ENCODE measurements at places on chromosomes 4 and X.

GRCh38 chrX:126489116-126489695 is 63.4 kb downstream of the DCAF12L1 start:
- no peak for DNase-seq

DNA sequence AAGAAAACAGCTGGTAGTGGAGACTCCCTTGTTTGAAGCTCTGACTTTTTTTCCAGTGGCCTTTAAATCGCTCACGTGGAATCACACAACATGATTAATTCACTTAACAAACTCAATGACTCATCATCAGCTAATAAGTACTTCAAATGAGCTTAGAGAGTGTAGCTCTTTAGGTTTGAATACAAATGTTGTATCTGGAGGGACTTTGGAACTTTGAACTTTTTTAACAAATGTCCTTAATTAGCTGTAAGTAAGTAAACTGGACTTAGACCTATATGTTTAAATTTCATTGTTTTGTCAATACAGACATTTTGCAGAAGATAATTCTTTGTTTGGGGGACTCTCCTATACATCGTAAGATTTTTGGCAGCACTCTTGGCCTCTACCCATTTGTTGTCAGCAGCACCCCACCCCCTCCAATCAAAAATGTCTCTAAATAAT is 581.1 kb downstream of the SPRY1 start:
- DNase-seq = no peak

GRCh38 chrX:42804524-42804923 is 26.6 kb upstream of the PPP1R2C start:
- DNase-seq = no peak

DNA sequence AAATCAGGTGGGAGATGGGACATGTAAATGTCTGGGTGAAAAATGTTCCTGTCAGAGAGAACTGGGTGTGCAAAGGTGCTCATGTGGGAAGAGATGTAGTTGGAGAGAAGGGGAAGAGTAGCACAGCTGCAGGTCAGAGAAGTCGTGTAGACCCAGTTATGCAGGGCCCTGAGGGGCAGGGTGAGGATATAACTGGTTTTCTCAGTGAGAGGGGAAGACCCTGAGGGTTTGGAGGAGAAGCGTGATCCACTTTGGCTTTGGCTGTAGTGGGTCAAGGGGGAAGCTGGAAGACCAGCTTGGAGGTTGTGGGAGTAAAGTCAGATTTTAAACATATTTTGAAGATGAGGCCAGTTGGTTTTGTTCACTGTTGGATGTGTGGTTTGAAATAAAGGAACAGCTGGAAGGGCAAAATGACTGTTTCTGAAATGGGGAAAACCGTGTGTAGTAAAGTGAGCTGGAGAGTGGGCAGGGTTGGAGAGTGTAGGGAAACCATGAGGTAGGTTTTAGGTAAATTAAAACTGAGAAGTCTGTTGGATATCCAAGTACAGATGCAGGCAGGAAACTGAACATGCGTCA is 44.2 kb downstream of the NAP1L5 start:
- DNase-seq = no peak

DNA sequence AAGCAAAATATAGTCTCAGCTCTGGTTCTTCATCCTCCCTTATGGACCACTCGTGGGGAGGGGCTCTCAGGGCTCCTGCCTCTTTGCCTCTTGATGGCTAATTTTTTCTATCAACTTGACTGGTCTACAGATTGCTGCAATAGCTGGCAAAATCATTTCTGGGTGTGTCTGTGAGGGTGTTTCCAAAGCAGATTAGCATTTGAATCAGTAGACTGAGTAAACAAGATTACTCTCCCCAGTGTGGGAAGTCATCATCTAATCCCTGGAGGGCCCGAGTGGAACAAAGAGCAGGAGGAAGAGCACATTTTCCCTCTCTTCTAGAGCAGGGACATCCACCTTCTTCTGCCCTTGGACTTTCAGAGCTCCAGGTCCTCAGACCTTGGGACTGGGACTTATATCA is 153.5 kb downstream of the STK32B start:
- no peak for DNase-seq

DNA sequence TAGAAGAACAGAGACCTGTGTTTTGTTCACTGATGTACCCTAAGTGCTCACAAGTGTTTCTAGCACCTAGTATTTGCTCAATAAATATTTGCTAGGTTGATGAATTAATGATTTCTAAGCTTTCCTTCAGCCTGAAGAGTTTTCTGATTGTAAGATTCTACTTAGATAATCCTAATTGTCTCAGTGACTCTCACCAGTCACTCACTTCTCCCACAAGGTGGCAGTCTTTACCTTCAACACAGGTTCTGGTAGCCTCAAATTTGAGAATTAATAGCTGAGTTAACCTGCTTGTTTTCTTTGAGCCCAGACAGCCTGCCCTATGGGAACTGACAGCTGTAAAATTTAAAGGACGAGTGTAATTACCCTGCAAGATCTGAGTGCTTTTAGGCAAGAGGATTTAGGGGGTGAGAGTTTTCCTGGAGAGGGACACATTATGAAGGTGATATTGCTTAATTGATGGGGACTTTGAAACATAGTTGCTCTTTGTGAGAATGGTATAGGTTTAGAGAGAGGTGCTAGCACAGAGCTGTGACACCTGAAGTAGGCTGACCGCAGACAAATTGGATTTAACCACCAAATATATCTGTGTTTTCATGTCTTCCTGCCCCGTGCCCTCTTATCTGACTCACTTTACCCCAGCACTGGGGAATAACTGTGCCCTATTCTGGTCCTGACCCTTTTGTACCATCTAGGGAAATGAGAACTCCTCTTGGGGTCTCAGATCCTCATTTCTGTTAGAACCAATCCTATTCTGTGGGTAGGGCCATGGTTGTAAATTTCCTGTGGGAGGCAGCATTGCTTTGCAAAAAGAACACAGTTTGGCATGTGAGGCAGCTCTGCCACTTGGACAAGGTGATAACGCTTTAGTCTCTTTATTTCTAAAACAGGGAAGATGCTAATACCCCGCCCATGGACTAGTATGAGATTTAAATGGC is 27.7 kb downstream of the CD38 start:
- DNase-seq = no peak

- no peak for DNase-seq
Observed at GRCh38 chr4:41213625-41214135, 662 bp downstream of the APBB2 start.

DNA sequence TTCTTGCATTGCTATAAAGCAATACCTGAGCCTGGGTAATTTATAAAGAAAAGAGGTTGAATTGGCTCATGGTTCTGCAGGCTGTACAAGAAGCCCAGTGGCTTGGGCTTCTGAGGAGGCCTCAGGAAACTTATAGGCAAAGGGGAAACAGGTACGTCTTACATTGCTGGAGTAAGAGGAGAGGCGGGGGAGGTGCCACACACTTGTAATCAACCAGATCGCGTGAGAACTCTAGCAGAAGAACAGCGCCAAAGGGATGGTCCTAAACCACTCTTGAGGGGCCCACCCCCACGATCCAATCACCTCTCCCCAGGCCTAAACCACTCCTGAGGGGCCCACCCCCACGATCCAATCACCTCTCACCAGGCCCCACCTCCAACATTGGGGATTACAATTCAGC is 50.6 kb upstream of the SHOX start:
- no peak for DNase-seq

GRCh38 chr4:187333151-187333550 is 609.5 kb upstream of the FAT1 start:
- DNase-seq = no peak

DNA sequence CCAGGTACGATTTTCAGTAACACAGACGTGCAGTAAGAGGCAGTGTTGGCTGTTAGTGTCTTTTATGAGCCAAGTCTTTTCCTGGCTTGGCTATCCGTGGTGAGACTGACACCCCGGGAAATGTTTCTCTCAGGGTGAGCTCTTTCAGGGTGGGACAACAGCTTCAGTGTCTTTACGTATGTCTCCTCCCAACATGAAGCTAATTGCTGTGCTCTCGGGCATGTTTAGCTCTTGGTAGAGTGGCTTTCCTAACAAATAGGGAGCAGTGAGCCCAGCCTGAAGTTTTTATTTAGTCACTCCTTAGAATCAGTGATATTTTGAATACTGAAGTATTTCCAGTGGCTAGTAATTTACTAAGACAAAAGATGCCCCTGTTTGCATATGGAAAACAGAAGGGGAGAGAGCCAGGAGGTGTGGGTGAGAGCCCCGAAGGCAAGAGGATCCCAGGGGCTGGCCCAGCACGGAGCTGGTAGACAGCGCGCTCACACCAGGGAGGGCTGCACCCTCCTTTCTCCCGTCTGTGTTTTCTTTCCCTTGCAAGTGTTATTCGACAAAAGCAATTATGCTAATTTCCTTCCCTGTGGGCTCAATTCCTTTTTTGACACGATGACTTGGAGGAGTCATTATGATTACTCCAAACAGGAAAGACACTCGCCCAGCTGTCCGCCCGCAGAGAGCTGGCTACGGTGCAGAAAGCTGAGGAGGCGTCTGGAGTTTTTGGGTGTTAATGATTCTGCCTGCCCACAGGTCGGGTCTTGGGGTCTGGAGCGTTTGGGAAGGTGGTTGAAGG is 47.7 kb downstream of the PDGFRA start:
- no peak for DNase-seq

- DNase-seq = no peak
Observed at GRCh38 chr4:113433536-113434246, 327.8 kb downstream of the CAMK2D start.

GRCh38 chrX:42783451-42783850 is 5.5 kb upstream of the PPP1R2C start:
- DNase-seq = no peak

GRCh38 chrX:109619771-109620170 is 5.2 kb downstream of the KCNE5 start:
- DNase-seq = no peak

DNA sequence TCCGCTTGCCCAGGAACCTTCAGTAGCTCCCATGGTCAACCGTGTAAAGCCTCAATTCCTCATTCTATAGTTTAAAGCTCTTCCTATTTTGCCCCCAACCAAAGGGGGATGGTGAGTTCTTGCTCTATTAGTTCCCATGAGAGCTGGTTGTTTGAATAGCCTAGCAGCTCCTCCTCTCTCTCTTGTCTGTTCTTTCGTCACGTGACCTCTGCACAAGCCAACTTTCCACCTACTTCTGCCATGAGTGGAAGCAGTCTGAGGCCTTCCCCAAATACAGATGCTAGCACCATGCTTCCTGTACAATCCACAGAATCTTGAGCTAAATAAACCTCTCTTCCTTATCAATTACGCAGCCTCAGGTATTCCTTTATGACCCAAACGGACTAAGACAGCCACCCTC is 42.8 kb downstream of the ANXA5 start:
- DNase-seq = no peak

DNA sequence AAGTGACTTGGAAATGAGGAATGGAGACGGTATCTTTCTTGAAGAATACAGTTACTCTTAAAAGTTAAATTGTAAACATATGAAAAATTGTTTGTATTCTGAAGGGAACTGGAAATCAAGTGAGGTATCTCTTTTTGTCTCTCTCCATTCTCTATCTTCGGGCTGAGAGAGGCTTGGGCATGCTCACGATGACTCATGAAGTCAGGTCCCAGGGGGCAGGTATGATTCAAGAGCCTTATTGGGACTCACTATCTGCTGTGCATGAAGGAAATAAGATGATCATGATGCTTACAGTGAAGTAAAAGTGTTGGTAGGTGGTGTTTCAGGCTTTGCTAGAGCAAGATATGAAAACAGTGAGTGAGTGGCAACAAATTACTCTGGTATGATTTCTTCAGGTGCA is 200.4 kb upstream of the PITX2 start:
- DNase-seq = no peak

- no peak for DNase-seq
Observed at GRCh38 chr4:151691639-151692442, 69.0 kb downstream of the GATB start.

GRCh38 chr4:2797545-2798305 is 4.8 kb downstream of the SH3BP2 start:
- DNase-seq = peak; percentile 45

DNA sequence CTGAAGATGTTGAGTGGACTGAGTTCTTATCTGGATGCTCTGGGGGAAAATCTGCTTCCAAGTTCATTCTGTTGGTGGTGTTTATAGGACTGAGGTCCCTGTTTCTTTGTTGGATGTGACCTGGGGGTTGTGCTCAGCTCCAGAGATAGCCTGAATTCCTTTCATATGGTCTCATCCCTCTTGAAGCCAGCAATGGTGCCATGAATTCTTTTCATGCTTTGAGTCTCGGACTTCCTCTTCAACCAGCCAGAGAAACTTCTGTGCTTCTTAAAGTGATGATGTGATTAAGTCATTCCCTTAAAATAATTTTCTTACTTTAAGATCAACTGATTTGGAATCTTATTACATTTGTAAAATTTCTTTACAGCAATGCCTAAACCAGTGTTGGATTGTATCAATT is 233.8 kb upstream of the UGT8 start:
- DNase-seq = no peak

DNA sequence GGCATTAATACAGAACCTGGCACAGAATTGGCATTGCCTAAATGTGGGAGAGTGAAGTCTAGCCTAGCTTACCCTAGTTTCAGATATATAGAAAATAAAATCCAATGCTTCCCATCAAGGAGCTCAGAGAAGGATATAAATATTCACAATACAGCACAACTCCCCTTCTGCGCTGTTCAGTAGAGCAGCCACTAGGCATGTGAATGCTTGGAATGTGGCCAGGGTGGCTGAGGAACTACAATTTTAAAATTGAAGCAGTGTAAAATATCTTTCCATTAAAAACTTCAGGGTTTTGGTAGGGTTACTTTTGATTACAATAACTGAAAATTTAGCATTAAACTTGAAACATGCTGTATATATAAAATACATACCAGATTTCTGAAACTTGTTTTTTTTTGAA is 19.5 kb downstream of the ZNF518B start:
- no peak for DNase-seq

- DNase-seq = no peak
Observed at GRCh38 chr4:10272511-10272910, 155.9 kb upstream of the WDR1 start.

DNA sequence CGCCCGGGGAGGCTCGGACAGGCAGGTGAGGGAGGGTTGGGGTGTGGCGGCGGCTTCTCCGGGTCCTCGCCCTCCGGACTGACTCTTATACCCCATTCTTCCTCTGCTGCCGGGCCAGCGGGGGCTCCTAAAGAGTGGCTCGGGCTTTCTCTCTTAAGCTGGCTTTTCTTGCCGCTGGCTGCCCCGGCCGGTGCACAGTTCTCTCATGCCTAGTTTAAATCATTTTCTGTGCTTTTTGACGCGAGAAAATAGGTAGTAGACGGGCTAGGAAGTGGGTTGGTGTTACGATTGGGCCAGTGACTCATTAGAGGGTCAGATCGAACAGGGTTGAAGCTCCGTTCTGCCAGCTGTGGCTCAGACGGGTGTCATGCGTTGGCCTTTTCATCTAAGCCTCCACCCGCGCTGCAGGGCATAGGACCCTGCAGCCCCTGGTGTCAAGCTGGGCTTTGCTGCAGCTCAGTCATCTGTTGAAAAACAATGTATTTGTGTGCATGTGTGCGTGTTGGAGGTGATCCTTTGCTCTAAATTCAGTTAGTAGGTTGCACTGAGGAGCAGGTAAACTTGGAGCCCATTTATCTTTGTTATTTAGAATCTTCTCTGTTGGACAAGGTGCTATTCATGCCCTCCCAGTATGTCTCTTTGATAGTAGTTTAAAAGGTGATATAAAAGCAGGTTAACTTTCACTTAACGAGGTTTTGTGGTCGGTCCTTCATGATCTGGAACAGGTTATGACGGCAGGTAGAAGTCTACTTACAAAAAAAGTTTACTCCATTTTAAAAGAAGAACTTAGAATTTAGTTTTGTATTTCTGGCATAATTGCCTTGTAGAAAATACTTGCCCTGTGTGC is 802 bp downstream of the BMP2K start:
- peak; percentile 64 for DNase-seq

GRCh38 chr4:117164338-117164737 is 79.0 kb upstream of the TRAM1L1 start:
- no peak for DNase-seq

All from CD8-positive, alpha-beta T cell (primary cell).